Mononuclear cell (primary cell): ENCODE measurements at places on chromosomes 4 and X. TPM values are rescaled to one million over a fixed set of nuclear protein-coding genes. Genes with fewer than 3 reads are reported as not detected.

Gene SPANXB1
- not detected for total RNA-seq

Gene KLHL13
- 0.63 TPM for total RNA-seq

Gene SLC6A14
- not detected for total RNA-seq

Gene CWH43
- total RNA-seq: not detected

Gene GPR50
- total RNA-seq: not detected

Gene IL2RG
- total RNA-seq: 117 TPM

Gene GAGE13
- not detected for total RNA-seq

Gene SPATA4
- total RNA-seq: not detected

Gene RENBP
- total RNA-seq: 11.1 TPM

Gene TBC1D14
- total RNA-seq: 35.4 TPM

Gene S100G
- not detected for total RNA-seq

Gene GIMD1
- total RNA-seq: not detected

Gene GABRA4
- total RNA-seq: under 0.01 TPM

Gene KDR
- not detected for total RNA-seq

Gene NDST3
- under 0.01 TPM for total RNA-seq

Gene TMPRSS11D
- total RNA-seq: not detected

Gene NAP1L2
- 3.7 TPM for total RNA-seq

Gene PAQR3
- total RNA-seq: 23.0 TPM

Gene ASMT
- 0.73 TPM for total RNA-seq

Gene CCDC120
- 2.9 TPM for total RNA-seq

Gene ANXA5
- 248 TPM for total RNA-seq

Gene CDX4
- total RNA-seq: not detected

Gene HS3ST1
- total RNA-seq: 0.10 TPM

Gene LPAR4
- total RNA-seq: 0.10 TPM

Gene TMSB15A
- 0.63 TPM for total RNA-seq

Gene ERAS
- not detected for total RNA-seq

Gene MAGEA11
- not detected for total RNA-seq

Gene TENT5D
- not detected for total RNA-seq

Gene NALF2
- under 0.01 TPM for total RNA-seq

Gene MAPK10
- total RNA-seq: 0.52 TPM

Gene H2BW2
- not detected for total RNA-seq

Gene NAA11
- total RNA-seq: not detected

Gene AFF2
- total RNA-seq: 16.2 TPM

Gene ETDA
- not detected for total RNA-seq

Gene SSX4B
- not detected for total RNA-seq

Gene GYPE
- total RNA-seq: 0.10 TPM

Gene TSPAN5
- total RNA-seq: 2.9 TPM

Gene LRPAP1
- 82.9 TPM for total RNA-seq

Gene ADH1A
- total RNA-seq: not detected

Gene PDE5A
- total RNA-seq: 16.4 TPM
